ENCODE measurements at places on chromosomes 1 and 21.

DNA sequence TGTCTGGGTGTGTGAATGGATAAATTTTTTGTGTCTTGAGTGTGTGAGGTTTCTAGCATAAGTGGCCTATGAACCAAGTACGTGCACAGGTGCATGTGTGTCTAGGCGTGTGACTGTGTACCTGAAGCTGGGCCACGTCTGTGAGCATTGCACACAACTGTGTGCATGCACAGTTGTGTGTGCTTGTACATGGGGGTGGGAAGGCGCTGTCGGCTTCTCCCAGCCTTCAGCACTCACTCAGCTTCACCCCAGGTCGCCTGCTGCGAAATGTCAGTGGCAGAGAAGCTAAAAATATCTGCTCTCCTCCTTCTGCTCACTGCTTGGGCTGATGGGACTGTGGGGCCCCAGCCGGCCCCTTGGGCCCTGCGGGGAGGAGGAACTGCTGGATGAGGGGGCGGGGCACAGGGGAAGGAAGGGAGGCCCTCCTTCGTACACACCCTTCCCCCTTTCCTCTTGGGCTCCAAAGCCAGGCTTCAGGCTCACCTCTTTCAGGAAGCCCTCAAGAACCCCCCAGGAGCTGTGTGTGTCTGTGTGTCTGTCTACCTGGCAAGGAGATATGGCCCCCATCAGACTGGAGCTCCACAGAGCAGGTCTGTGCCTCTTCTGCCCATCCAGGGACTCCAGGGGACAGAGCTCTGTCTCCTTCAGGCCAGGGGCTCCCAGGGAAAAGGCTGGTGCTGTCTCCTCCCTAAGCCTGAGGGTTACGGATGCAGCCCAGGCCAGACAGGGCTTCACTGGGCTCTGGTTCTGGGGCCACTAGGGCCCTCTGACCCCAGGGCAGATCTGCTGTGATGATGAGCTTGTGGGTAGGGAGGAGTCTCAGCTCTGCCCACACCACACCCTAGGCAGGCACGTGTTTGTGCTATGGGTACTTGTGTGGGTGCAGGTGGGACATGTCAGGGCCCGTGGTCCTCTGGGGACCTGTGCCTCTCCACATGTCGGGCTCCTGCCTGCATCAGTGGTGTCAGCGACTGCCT lies 35.6 kb upstream of the WASF2 start:
- peak; percentile 44 for DNase-seq

DNA sequence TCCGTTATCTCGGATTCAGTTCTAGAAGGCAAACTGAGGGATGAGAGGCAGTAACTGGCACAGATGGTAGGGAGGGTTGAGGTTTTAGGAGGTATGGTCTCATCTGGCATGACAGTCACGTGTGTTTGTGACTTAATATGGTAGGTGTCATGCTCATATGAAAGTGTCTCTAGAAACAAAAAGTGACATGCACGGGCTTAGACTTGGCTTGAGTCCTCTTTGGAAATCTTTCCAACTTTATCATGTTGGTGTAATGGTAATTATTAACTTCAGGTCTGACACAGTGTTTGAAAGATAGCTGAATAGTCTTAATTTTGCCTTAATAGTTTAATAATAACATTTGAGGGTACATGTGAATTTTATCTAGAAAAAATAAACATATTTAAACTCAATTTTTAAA lies 218.1 kb downstream of the FMN2 start:
- DNase-seq = no peak

DNA sequence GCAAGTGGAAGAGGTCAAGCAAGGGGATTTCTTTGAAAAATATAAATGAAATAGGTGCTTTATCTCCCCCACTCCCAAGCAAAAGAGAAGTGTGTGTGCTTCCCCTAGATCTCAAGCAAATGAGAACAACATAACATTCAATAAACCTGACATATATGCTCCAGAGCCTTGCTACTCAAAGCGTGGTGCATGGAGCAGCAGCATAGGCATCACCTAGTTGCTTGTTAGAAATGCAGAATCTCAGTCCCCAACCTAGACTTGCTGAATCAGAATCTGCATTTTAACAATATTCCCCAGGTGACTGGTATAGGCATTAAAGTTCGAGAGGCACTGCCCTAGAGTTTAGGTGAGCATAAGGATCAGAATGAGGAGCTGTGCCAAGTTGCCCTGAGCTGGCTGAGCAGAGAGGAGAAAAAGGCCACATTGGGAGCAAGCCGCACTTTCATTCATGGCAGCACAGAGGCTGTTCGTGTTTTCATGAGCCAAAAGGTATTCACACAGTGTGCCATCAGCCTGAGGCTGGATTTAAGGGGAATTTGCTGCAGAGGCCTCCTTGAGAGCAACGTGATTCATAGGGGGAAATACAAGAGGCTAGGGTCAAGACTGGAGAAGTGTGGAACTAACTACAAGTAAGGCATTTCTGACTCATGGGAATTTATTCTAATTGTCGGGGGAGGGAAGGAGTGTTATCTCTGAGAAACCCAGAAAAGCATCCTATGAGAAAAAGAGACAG lies 14.3 kb upstream of the LPAR3 start:
- DNase-seq = no peak

GRCh38 chr1:179807291-179807690 lies 64.2 kb downstream of the FAM163A start:
- no peak for DNase-seq

- peak; percentile 6 for DNase-seq
Observed at GRCh38 chr21:14259747-14260146, 43.8 kb downstream of the RBM11 start.

- DNase-seq = no peak
Observed at GRCh38 chr21:45888386-45889009, 93.1 kb upstream of the COL6A1 start.

DNA sequence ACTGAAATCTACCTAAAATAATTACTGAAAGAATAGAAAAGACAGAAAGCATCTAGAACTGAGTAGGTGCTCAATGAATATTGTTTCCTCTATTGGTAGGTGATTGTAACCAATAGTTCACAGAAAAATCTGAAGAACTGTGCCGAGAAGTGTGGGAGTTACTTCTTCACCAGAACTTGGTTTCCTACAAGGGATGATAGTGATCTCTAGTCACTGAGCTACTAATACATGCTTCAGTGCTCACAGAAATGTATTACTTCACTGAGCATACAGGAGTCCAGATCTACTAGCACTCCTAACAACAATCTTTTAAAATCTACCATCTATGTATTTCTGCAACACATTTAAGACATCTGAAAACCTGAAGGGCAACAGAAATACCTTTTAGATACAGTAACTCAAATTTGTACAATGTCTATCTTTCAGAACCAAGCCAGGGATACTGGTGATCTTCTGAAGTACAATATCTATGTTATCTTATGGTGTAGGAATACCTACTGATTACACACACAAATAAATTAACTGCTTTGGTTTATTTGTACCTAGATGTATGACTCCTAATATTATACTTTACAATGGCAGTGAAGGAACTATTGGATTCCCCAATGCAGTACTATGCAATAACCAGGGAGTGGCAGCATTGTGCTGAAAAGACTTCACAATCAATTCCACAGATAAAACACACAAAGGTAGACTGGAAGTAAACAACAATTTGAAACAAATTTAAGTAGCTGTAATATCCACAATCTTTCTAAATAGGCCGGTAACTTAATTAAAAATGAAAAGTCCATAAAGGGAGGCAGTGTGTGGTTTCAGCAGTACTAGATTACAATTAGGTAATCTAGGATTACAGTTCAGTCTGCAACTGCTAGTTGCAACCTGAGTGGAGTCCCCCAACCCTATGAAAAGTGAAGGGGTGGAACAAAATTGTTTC lies 243.0 kb downstream of the SLC45A1 start:
- peak; percentile 45 for DNase-seq

GRCh38 chr1:33181921-33182341 lies at the start of gene TRIM62:
Gene TRIM62, minus strand, starts transcription at chr1:33182043. Its CDS starts 611 bp downstream, at chr1:33181432.
- DNase-seq = peak; percentile 80

DNA sequence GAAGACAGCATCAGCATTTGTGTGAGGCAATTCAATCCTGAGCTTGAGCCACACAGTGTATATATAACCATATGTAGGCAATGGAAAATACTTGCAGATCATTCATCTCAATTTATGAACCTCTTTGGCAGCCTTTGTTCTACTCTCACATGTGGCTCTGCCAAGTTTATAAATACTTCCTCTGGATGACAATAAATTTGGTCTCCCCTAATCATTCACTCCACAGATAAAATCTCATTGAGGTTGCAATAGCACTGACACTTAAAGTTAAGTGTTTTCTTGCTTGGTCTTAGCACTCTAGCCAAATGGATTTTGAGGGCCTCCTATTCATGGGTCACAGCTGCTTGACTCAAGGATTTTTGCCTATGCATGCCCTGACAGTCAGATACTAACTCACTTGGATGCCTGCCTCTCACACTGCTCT lies 136.6 kb upstream of the VANGL1 start:
- no peak for DNase-seq

- DNase-seq = no peak
Observed at GRCh38 chr1:181100015-181100905, 11.8 kb downstream of the IER5 start.

- no peak for DNase-seq
Observed at GRCh38 chr1:37169743-37170275, 135.5 kb upstream of the GRIK3 start.

- DNase-seq = no peak
Observed at GRCh38 chr1:183304440-183305107, 113.6 kb downstream of the NMNAT2 start.

DNA sequence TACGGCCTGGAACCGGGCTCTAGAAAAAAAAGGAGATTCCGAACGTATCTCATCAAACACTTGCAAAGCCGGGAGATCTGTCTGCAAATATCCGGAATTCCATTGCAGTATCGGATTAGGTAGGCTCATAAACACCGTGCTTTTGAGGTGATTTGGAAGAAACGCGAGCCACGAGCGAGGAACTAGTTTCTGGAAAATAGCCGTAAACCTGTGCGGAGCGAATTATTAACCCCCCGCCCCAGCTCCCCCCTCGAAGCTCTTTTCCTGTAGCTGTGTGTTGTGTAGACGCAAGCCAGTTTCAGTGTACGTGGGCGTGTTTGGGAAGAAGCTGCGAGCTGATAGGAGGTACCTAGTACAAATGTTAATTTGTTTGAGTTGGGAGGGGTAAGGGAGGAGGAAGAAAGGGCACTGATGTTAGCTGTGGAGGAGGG lies 1.1 kb downstream of the RALGPS2 start:
- peak; percentile 79 for DNase-seq

DNA sequence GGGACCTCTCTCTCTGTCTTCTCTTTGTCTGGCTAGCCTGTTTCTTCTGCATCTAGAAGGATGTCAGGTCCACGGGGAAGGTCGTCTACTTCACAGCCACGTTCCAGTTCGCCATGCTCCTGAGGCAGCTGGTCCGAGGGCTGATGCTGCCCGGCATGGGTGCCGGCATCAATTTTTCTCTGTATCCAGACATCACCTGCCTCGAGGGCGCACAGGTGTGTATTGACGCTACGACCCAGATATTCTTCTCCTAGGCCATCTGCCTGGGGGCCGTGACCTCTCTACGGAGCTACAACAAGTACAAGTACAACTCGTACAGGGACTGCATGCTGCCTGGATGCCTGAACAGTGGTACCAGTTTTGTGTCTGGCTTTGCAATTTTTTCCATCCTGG lies 841.6 kb upstream of the TMPRSS15 start:
- no peak for DNase-seq

GRCh38 chr1:168387781-168388760 lies 107.4 kb downstream of the TBX19 start:
- peak; percentile 31 for DNase-seq

DNA sequence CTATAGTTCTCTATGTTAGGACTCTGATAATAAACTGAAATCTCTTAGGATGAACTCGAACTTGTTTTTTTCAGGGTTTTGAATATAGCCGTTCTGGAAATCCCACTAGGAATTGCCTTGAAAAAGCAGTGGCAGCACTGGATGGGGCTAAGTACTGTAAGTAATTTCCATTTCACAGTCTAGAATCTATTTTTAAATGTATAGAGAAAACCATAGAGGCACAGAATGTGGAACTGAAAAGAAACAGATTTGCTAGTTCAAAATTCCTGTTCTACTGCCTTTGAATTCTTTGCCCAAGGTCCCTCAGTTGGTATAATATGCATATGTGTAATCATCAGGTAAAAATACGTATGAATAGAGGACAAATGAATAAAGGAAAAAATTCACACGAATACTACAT lies 4.8 kb downstream of the CTH start:
- no peak for DNase-seq

GRCh38 chr1:34761176-34761761 lies 1.7 kb downstream of the GJB4 start:
- no peak for DNase-seq

DNA sequence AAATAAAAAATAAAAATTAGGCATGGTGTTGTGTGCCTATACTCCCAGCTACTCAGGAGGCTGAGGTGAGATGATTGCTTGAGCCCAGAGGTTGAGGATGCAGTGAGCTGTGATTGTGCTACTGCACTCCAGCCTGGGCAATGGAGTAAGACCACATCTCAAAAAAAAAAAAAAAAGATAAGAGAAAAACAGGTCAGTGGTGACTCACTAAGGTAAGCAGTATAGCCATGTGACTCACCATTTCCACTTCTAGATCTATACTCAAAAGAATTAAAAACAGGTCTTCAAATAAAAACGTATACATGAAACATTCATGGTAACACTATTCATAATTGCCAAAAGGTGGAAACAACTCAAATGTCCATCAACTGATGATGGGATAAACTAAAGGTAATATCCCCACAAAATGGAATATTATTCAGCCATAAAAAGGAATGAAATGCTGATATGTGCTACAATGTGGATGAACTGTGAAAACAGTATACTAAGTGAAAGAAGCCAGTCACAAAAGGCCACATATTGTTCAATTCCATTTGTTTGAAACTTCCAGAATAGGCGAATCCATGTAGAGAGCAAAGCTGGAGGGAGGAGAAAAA lies 75.1 kb downstream of the ZNF281 start:
- no peak for DNase-seq

DNA sequence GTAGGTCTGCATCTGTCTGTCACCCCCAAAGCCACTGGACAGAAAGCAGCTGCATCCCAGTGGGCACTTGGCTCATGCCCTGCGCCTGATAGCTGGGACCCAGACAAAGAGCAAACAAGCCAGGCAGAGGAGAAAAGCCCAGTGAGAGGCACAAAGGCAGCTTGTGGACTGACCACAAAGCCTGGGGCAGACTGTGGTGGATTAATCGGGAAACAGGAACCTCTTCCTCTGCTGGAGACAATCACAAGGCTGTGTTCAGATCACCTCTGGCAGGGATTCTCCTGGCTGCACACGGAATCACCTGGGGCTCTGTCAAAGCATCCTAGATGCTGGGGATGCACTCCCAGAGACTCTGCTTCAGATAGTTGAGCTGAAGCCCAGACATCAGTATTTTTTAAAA lies 15.2 kb upstream of the GJB5 start:
- DNase-seq = no peak

DNA sequence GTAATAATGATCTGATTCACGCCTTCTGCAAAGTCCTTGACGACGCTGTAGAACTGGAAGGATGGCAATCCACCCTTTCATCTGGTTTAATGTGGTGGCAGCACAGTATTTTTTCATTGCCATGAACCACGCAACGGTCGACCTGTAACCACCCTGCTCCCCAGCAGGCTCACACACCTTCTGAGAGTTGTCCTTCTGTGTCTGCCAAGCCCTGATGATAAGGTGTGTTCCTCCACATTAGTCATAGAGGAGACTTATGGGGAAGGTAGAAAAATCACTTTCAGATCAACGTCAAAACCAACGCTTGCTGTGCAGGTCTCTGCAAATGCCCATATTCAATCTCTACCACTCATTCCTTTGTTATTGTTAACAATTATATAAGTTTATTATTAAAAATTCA lies 328.7 kb downstream of the SIPA1L2 start:
- no peak for DNase-seq

Data from CD4-positive, alpha-beta memory T cell (primary cell).